ENCODE measurements at places on chromosomes 13 and 19.

DNA sequence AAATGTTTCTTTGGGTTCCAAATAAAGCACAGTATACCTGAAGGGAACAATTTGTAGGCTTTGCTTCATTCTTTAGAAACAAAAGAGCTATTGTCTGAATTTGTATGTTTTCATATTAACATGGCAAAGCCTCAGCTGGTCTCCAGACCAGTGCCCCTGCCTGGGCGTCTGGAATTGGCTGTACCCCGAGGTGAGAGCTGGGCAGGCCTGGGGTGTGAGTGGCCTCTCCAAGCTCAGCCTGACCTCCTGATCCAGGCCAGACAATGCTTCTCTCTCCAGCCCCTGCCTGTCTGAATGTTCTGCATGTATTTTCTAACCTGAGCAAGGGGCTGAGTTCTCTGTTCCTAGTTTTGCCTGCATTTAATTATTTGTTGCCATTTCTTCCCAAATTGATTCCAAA is 66.3 kb upstream of the MCF2L start:
- no peak for DNase-seq

DNA sequence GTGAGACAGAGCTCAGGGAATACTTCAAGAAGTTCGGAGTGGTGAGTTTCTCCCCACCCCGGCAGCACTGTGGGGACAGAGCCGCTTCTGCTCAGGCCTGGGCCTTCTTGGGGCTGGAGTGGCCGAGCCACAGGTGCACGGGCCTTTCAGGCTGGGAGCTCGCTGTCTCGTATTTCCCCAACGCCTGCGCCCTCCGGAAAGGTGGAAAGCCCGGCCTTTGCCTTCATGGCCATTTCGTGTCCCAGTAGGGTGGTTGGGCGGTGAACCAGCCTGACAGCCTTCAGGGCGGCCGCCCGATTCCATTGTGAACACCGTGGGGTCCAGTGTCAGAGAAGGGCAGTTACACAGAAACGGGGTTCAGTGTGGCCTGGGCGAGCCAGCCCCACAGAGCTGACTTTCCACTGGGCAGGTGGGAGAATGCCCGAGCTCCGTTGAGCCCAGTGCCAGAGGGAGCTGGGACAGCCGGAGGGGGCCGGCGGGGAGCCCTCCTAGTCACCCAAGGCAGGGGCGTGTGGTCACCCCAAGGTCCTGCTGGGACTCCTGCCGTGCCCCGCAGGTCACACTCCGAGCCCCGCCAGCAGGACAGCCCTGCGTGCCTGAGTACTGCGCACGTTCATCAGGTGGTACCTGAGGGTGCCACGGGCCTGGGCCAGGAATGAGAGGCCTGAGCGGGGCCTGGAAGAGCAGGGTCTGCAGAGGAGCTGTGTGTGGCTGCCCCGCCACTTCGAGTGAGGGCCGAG is 14.0 kb downstream of the DAZAP1 start:
- DNase-seq = no peak

DNA sequence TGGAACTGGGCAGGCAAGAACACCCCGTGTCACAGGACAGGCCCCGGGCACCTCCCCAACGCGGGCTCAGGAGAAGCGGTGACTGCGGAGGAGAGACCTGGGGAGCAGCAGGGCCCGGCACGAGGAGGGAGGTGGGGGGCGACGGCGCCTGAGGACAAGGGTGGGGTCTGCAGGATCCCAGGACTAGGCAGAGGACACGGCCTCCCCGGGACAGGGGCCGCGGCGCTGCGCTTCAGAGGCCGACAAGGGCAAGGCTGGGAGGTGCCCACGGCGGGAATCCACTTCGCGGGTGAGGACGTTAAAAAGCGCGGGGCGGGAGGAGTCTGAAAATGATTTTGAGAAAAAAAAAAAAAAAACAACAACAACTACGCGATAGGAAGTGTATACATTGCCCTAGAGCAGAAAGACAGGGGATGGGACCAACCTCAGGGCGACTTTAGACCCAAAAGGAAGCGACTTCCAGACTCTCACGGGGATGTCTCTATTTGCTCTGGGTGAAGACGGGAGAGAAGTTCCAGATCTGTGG is 44.9 kb downstream of the ZNF611 start:
- peak; percentile 64 for DNase-seq

- DNase-seq = no peak
These were observed 16.9 kb upstream of the ADGRL1 start for GRCh38 chr19:14222886-14223285.

DNA sequence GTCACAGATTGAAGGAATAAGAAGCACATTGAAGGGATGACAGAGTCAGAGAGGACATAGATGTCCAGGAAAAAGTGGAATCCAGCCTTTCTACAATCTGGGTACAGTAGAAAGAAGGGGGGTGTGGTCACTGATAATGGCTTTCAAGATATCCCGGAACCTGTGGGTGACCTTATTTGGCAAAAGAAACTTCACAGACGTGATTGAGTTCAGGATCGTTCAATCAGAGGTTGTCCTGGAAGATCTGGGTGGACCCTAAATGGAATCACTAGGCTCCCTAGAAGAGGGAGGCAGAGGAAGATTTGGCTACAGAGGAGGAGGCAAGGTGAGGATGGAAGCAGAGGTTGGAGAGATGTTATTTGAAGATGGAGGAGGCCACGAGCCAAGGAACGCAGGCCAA is 13.0 kb upstream of the SYCN start:
- DNase-seq = no peak

DNA sequence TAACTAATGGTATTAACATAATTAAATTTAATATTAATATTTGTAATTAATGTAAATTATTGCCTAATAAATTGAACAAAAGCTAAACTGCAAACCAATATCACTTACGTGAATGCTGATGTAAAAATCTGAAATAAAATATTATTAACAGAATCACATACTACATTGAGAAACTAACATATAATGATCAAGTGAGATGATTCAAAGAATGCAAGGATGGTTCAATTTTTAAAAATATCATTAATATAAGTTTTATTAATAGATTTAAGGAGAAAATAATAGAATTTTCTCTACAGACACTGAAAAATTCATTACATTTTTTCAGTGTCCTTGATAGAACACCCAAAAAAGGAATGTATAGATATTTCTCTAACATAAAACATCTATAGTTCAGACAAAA is 23.5 kb upstream of the EBPL start:
- no peak for DNase-seq

GRCh38 chr19:14366529-14366928 is 14.7 kb upstream of the ADGRE5 start:
- DNase-seq = peak; percentile 91

GRCh38 chr13:70905035-70905434 is 796.8 kb upstream of the KLHL1 start:
- DNase-seq = peak; percentile 2

GRCh38 chr13:83563499-83563898 is 318.8 kb downstream of the SLITRK1 start:
- no peak for DNase-seq

DNA sequence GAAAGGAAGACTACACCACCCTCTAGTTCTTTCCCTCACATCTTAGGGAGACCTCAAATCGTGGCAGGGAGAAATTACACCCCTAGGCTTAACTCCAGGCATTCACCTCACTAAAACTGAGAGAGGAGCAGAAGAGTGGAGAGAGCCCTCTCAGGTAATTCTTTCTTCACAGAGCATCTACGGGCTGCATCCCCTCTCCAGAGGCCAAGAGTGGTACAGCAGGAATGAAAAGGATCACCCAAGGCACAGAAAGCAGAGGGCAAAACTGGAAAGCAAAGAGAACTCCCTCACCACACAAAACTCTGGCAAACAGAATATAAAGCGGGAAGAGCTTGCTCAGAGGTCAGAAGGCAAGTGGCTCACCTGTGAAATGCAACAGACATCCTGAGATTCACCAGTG is 661.2 kb downstream of the TBC1D4 start:
- DNase-seq = no peak

DNA sequence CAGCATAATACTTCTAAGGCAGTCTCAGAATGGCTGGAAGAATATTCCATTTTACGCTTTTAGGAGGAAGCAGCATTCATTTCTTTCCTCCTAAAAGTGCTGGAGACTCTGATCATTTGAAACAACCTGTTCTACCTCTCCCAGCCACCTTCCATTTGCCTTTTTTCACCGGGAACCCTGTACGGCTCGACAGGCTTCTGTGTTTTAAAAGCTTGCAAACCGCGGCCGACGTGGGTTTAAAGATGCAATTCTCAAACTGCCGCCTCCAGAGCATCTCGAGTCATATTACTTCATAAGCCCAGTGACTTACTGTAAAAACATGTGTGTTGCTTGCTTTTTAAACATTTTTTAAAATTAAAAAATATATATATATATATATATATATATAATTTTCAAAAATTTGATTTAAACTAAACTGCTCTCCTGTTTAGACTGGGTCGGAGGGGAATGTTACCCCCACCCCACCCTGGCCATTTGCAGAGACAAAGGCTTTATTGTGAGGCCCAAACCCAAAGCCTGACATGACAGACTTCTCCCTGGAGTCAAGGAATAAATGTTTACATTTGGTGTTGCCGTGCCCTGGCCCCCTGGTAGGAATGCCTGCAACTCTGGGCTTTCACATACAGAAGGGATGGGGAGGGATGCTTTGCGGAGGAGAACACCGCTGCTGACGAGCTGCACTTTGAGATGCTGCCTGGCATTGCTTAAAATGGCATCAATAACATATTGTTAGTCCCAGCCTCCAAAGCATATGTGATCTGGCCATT is 30.4 kb downstream of the ZNF536 start:
- no peak for DNase-seq

DNA sequence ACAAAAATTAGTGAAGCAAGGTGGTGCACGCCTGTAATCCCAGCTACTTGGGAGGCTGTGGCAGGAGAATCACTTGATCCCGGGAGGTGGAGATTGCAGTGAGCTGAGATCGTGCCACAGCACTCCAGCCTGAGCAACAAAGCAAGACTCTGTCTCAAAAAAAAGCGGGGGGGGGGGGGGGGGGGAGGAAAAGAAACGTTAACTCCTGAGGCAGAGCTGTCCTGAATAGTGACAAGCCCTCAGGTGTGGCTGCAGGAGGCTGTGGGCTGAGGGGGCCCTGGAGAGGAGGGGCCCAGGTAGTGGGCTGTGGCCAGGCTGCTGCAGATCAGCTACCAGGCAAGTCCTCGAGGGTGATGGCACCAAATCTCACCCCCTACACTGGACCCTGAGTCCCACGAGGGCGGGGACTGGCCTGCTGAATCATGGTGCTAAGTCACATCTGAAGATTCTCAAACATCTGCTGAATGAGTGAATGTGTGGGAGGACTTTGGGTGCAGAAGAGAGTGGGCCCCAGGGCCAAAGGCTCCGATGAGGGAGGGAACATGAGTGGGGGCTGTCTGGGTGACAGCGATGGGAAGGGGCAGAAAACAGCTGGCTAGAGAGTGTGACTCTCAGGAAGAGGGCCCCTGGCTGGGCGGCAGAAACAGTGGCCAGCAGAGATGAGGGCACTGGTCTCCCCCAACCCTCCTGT is 24.6 kb upstream of the ATP1A3 start:
- peak; percentile 15 for DNase-seq

DNA sequence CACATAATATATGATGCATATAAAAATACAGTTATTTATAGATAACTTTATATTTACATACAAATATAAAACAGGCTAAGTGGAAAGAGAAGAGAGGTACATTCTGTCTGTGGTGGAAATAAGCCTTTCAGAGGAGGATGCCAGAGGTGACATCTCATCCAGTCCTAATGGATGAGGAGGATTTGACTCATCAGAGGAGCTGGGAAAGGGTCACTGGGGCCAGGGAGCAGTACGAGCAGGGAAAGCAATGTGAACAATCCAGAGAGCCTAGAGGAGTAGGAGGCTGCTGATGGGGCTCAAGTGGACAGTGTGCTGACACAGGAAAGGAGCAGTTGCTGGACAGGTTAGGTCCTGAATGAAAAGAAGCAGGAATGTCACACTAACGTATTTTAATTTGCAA is 18.6 kb downstream of the NALCN start:
- DNase-seq = no peak

DNA sequence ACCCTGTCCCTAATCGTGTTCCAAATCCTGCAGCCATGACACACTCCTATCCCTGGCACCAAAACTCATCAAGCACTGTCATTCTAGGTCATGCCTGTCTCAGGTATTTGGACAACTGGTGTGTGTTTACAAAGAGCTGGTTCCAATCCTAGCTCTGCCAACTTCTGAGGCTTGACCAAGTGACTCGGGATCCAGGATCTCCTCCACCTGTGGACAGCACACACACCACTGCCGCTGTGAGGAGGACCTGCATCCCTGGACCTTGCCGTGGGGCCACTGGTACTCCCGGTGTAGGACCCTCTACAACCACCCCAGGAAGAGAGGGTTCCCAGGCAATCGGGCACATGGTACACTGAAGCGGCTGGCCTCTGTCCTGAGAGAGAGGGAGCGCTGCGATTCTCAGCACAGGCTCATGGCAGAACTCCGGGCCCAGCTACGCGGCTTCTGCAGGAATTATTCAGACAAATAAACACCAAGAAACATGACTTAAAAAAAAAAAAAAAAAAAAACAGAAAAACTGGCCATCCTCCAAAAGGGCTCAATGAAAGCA is 20.4 kb downstream of the MLLT1 start:
- DNase-seq = no peak

DNA sequence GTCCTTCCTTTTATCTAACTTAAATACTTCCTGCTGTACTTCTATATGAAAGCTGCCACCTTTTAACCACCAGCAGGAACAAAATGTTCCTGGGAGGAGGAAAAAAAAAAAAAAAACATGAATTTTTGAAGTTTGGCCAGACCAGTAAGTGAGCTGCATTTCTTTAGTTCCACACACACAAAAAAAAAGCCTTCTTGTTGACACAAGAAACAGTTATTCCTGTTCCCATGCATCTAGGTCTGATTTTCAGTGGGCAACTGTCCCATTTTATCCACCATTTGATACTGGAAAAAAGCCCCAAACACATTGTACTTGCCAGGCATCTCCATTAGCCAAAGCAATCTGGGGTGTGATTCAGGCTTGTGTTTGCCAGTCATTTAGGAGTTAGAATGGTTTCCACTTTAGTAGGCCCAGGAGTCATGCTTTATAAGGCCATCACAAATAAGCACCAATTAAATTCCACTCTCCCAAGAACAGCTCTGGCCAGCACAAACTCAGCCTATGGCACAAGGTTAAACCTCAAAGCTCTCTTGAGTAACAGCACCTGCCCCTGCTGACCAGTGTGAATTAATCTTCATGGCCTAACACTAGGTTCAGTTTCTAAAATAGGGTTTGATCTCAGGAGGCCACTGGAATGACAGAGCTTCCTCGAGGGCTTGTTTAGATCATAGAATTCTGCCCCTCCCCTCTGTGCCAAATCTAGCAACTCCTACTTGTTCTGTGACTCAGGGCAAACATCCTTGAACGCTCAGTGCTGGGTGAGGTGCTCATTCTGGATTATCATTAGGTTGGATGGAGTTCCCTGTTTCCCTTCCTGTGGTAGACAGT is 67.1 kb downstream of the NUFIP1 start:
- no peak for DNase-seq
